ENCODE measurements at places on chromosomes 13 and 19.

DNA sequence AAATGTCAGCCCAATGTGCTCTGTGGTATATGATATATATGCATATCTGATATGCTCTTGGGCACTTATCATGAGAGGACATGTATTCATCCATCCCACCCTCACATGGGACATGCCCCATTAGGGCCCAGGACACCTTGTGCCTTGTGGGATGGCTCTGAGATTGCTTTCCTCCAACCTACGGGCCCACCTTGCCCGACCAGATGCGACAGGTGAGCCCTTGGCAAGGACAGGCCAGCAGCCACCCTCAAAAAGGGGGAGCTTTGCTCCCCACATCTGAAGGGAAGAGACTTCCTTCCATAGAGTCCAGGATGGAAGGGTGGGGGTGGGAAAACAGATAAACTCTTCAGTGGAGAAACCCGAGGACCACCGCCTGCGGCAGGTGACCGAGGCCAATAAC is 58.6 kb downstream of the SLC7A1 start:
- no peak for DNase-seq

DNA sequence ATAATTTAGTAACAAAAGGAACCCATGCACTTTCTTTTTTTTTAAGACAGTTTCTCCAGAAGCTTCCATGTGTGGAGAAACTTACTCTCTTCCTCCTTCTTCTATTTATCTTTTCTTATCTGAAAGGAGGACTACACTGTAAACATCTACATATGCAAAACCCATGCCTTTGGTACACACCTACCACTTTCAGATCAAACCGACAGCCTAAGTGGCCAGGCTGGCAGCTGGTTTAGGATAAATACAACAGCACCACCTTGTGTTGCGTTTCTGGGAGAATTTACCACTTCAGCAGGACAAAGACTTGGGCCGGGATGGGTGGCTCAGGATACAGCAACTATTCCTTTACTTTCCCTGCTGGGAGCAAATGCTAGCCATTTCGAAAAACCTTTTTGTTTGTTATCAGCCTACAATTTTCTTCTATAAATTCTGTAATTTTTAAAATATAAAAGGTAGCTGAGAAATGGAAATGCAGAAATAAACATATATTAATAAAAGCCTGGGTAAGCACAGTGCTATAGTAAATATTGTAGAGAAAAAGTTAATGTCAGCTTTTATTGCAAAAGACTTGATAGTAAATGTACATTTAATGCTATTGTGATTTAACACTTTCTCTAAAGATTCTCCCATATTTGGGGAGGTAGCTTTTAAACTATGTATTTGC is 94.0 kb upstream of the RFC3 start:
- DNase-seq: peak; percentile 58

GRCh38 chr19:19738564-19738963 is 5.7 kb upstream of the ZNF14 start:
- DNase-seq: no peak

GRCh38 chr13:34003656-34004055 is 185.7 kb downstream of the RFC3 start:
- no peak for DNase-seq

DNA sequence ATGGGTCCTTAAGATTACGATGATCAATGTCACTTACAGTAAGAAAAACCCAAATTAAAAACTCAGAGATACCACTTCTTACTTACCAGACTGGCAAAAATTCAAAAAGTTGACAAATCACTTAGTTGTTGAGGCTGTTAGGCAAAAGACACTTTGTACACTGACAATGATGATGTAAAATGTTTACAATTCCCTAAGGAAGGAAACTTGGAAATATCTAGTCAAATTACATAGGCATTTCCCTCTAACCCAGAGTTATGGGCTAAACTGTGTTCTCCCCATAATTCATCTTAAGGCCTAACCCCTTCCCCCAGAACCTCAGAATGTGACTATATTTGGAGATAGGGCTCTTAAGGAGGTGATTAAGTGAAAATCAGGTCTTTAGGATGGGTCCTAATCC is 12.0 kb downstream of the TGDS start:
- no peak for DNase-seq

DNA sequence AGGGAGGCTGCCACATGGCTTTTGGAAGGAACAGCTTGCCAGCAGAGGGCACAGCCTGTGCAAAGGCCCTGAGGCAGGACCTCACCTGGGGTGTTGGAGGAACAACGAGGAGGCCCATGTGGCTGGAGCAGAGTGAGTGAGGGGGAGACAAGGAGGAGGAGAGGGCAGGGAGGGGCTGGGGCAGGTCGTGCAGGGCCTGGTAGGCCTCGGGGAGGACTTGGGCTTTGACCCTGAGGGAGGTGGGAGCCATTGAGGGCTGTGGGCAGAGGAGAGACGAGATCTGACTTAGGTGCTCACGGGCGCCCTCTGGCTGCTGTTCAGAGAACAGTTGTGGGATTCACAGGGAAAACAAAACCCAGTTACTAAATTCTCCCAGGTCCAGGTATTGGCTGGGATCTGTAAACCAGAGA is 25.2 kb downstream of the ZNRF4 start:
- no peak for DNase-seq

DNA sequence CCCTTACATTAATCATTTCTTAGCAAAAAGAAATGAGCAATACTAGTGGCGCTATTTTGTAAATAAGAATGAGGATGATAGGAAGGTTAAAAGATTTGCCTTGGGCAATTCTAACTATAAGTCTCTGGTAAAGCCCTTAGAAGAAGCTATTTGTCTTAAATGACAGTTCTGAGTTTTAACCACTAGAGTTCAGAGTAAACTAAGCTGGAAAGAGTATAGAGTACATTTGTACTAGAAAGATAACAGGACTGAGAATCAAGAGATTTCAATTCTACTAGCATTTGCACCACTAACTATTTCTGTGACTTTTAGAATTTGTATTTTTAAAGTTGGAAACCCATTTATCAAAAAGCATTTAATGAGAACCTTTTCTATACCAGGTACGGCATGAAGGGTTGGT is 750.3 kb downstream of the OLFM4 start:
- no peak for DNase-seq

DNA sequence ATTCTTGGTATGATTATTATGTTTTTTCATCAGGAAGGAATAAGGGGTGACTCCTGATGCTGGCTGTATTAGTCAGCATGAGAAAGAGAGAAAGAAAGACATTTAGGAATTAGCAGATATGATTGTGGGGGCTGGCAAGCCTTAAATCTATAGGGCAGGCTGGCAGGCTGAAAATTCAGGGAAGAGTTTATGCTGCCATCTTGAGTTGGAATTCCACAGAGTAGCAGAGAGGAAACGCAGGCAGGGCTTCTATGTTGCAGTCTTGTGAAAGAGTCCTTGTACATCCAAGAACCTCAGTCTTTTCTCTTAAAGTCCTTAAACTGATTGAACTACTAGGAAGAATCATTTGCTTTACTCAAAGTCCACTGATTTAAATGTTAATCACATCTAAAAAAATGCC is 262.7 kb upstream of the SLC10A2 start:
- no peak for DNase-seq

GRCh38 chr13:51267622-51268021 is 45.4 kb downstream of the FAM124A start:
- no peak for DNase-seq

DNA sequence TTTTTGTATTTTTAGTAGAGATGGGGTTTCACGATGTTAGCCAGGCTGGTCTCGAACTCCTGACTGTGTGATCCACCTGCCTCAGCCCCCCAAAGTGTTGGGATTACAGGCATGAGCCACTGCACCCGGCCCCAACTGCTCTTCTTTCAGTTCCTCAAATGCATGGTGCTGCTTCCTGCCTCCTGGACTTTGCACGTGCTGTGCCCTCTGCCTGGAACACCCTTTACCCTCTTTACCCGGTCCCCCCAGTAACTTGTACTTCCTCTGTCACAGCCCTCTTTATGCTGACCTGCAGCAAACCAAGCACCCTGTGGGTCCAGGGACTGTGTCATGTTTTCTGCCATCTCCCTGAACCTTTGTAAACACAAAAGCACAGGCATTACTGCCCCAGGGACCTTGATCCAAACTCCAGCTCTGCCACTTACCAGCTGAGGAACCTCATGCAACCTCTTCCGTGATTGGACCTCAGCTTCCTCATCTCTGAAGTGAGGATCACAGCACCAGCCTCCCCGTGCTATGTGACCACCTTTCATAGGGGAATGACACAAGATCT is 3.8 kb downstream of the BLVRB start:
- no peak for DNase-seq

GRCh38 chr13:39317291-39317690 is 279.0 kb downstream of the NHLRC3 start:
- peak; percentile 46 for DNase-seq

- DNase-seq: no peak
Observed at GRCh38 chr13:90947976-90948375, 399.5 kb upstream of the MIR17HG start.

DNA sequence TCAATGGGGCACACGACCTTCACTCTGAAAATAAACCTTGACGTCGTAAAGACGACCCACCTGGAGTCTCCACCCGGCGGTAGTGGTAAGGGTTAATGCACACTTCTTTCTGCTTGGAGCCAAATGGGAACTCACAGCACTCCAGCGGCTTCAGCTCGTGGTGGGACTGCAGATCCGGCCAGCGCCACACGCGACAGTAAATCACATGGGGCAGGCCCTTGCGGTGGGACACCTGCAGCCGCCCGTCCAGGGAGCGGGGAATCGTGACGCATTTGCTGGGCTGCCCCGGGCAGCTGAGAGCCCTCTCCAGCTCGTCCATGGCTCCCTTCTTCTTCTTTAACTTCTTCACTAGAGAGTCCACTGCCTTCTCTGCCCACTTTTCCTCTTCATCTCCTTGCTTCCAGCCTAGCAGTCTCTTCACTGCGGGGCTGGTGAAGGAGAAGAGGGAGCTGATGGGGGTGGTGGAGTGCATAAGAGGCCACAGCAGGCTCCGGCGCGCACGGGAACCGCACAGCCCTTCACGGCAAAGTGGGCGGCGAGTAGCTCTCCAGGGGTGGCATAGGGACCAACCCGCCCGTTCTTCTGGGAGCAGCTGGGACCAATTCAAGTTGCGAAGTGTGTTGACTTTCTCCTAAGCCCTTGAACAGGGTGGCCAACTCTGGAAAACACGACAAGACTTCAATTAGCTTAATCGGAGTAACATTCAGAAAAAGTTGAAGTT is 40.7 kb downstream of the SMAD9 start:
- DNase-seq: no peak

DNA sequence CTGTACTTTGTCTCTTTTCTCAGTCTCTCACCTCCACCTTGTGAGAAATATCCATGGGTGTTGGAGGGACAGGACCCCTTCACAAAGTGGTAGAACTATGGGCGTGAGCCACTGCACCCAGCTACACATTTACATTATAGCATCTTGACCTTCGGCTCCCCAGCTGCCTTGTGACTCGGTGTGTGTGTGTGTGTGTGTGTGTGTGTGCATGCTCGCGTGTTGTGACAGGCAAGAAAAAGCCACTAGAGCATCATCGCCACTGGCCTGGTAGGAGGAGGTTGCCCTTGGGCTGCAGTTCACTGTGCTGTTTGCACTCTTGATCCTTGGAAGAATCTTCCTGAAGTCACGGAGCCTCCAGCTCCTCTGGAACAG is 13.7 kb upstream of the ZNF888 start:
- DNase-seq: no peak

GRCh38 chr19:35011737-35012682 is 11.9 kb downstream of the GRAMD1A start:
- DNase-seq: no peak

- no peak for DNase-seq
Observed at GRCh38 chr13:22061371-22061805, 390.5 kb downstream of the FGF9 start.

DNA sequence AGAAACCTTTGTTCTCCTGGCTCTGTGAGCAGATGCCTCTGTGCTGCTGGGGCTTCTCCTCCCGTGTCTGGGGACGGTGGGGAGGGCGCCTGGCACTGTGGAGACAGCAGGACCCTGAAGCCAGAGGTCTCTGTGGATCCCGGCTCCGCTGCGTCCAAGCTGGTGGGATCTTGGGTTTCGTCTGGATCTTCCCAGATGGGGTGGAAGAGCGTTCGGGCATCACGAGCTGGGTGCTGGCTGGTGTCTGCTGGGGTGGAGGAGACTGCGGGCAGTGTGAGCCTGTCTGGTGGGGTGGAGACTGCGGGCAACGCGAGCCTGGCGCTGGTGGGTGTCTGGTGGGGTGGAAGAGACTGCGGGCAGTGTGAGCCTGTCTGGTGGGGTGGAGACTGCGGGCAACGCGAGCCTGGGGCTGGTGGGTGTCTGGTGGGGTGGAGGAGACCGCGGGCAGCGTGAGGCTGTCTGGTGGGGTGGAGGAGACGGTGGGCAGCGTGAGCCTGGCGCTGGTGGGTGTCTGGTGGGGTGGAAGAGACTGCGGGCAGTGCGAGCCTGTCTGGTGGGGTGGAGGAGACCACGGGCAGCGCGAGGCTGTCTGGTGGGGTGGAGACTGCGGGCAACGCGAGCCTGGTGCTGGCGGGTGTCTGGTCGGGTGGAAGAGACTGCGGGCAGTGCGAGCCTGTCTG is 5.6 kb downstream of the TEX29 start:
- no peak for DNase-seq
